GM04503 (cell line): ENCODE measurements at places on chromosomes 1 and 21.
A peak's percentile ranks its signal among the peaks of the same experiment; 100 is the strongest.

GRCh38 chr1:81377406-81377805 lies 423.3 kb upstream of the ADGRL2 start:
- DNase-seq = no peak

DNA sequence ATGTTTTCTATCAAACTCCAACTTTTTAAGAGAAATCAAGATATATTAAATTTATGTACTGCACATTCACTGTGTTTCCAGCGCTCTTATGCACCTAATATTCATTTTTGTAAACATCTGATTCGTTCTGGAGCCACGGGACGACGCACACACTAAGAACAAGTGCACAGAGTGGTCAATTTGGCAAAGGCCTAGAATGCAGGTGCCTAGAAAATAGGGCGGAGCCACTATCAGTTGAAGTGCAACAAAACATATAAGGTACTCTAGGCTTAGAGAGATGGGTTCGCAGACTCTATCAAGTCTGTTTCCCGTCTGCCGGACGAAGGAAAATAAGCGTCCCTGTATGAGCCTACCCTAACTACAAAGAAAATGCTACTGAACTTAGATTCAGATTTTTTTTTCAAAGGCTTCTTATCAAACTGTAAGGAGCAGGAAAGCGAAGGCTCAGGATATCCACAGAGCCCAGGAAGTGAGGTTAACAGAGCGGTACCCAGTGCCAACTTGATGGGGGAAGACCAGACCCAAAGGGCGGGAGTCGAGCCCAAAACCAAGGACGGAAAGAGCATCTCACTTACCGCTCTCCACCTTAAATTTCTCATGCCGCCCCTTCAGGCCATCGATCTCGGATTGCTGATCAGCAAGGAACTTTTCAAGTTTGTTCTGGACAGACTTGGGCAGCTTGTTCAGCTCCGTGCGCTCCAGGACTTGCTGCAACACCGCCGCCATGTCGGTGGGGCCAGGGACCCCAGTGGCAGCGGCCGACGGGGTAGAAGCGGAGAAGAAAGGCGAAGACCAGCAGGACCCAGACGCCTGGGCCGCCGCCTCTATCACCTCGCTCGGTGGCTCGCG lies 526 bp downstream of the TPR start:
- DNase-seq = peak; percentile 16

DNA sequence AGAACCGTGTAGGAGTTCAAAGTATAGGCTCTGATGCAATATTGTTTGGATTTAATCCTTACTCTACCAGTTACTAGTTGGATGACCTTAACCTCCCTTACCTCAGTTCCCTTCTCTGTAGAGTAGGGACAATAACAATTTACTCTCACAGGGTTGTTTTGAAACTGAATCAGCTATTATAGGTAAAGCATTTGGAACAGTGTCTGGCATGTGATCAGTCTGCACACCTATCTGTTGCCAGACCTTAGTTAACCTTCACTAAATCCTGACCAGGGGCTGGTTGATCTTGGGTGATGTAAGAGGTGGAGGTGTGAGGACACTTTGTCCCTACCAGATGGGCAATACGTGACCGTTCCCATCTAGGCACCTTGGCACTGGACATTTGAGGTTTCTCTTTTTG lies 106.9 kb downstream of the DDX20 start:
- DNase-seq = no peak

- no peak for DNase-seq
Observed at GRCh38 chr1:20356850-20357459, 66.3 kb downstream of the VWA5B1 start.

GRCh38 chr1:58440696-58441095 lies 105.8 kb downstream of the OMA1 start:
- no peak for DNase-seq
